ENCODE measurements at places on chromosomes 2 and 18.

DNA sequence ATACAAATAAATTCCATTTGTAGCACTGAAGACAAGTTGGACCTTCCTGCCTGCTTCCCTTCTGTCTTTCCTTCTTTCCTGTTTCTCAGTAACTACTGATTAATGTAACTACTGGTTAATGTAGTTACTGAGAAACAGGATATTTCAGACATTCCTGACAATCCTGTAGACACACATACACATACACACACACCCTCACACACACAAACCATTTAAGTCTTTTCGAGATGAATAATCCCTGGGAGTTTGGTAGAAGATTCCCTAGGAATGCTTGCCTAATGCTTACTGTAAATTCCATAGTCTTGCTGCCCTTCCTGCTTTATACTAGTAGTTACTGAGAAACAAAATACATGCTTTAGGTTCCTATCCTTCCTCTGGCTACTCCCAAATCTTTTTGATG lies 83.9 kb downstream of the PIK3C3 start:
- no peak for DNase-seq

DNA sequence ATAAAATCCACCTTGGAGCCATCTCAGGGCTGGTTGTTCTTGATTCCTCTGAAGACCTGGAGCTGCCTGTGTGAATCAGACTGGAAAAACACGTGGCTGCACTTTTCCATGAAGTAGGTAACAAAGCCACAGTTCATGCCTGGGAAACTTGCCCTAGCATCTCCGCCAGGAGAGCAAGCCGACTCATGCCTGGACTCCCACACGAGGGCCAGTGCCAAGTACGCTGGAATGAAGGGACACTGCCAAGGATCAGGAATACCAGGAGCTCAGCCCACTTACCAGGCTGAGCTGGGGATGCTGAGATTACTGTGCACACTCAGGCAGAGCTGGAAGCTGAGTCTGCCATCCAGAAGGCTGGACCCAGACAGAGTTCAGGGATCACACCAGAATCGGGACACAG lies 10.9 kb upstream of the FHL2 start:
- no peak for DNase-seq

- DNase-seq: no peak
These were observed 132.8 kb upstream of the ACVR2A start for GRCh38 chr2:147712051-147712450.

DNA sequence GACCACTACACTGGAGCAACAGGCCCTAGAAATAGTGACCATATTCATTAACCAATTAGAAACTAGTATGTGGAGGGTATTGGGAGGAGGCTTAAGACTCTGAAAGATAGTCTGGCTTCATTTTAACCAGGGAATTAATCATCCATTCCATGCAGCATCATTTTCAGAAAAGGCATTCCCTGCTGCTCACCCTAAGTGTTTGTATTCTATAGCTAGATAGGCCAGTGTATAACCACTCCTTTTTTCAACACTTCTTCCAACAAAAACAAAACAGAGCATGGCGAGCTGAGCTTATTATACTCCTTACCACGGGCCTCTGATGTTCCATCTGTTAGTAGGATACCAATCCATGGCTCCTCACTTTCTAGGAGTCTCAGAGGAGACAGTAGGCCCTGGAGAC lies 112.0 kb upstream of the PKDCC start:
- no peak for DNase-seq

- no peak for DNase-seq
These were observed 134.6 kb upstream of the ZEB2 start for GRCh38 chr2:144654523-144654922.

DNA sequence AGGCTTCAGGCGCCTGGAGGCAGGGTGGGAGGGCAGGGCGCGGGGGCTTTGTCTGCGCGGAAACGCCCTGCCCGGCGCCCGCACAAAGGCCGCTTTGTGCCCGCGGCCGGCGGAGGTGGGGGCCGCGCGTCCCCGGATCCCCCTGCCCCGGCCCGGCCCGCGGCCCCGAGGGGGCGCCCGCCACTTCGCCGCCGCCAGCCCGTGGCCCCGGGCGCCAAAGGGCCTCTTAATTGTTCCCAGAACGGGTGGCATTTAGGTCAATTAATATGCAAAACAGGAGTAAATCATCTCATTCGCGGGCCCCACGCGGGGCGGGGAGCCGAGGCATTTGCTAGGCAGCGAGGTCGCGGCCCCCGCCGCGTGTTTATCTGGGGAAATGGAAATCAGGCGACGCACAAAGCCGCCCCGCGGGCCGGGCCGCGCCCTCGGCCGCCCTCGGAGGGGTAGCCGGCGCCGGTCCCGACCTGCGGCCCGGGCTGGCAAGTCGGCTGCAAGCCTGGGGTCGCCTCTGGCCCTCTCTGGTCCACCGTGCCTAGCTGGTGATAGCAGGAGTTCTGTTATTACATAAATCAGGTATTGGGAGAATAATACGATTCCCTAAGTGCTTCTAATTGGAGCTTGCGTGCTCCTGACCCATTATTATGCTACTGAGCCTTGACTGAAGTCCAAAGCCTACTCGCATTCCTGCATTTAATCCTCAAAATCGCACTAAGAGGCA lies 148.2 kb upstream of the GLI2 start:
- DNase-seq: no peak

DNA sequence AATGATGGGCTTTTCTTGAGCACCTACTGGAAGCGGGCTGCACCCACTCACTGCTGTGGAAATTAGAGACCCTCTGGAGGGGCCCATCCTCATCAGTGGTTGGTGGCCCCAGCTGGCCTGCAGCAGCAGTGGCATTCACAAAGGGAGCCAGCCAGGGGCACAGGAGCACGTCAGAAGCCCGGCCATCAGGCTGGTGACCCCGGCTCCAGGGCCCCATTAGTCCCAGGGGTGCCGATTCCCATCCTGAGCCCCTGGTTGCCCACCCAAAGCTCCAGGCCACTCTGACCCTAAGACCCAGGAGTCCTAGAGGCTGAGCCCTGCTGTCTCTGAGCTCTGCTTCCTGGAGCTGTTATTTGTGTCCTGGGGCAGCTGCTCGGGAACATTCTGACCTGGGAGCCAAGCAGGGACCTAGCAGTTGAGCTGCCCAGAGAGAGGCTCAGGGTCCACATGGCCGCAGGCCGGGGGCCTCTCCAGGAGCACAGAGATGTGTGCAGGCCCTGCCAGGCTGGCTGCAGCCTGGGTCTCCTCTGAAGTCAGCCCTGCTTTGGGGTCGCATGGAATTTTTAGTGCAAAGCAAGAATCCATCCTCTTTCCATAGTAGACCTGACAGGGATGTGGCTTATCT lies 207.2 kb downstream of the KLHL29 start:
- no peak for DNase-seq

- no peak for DNase-seq
These were observed 223.4 kb downstream of the CCDC102B start for GRCh38 chr18:69021211-69021805.

DNA sequence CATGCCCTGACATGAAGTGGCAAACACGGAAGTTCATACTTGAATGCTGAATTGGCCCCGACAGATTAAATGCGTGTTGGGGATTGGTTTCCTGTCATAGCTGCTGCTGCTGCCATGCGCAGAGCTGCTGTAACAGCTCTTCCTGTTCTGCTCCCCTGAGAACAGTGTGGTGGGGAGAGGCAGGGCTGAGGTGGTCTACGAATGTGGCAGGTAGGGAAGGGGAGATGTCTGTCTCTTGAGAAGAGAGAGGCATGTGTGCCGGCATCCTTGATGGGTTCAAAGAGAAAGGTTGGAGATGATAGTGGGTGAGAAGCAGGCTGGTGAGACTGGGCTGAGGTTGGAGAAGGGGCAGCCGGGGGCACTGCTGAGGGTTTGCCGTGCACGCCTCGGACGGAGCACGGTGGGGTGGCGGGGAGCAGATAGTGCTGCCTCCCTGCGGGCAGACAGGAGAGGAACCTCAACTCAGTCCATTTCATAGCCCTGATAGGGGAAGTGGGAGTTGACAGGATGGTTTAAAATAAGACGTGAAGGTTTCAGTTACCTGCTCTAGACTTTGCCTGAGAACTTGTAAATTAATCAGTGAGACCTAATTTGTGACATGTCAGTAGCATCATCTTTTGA lies 46.1 kb downstream of the TMEM185B start:
- DNase-seq: peak; percentile 84

GRCh38 chr2:28678175-28678855 lies 73.3 kb upstream of the PPP1CB start:
- no peak for DNase-seq

DNA sequence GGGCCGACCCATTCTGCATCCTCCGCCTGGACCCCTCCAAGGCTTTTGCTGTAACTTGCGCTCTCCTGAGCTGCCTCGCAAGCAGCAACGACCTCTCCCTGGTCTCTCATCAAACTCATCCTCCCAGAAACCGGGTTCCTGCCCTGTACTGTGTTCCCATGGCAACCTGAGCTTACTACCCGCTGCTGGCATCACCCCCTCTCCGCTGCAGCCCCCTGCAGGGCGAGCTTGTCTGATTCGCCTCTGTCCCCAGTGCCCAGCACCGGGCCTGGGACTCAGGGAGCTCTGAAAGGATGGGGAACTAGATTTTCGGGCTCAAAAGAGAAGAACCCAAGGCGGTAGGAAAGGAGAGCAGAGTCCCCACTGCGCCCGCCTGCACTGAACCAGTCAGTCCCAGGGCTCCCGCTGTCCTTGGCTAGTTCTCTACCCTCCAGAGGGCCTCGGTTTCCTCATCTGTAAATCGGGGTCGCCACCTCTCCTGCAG lies 463 bp downstream of the HS1BP3 start:
- DNase-seq: no peak

GRCh38 chr2:236164925-236165841 lies 3.0 kb downstream of the GBX2 start:
- no peak for DNase-seq

- no peak for DNase-seq
These were observed 184.6 kb downstream of the ZFP36L2 start for GRCh38 chr2:43041661-43042360.

GRCh38 chr2:47221039-47221438 lies 65.9 kb upstream of the STPG4 start:
- no peak for DNase-seq

DNA sequence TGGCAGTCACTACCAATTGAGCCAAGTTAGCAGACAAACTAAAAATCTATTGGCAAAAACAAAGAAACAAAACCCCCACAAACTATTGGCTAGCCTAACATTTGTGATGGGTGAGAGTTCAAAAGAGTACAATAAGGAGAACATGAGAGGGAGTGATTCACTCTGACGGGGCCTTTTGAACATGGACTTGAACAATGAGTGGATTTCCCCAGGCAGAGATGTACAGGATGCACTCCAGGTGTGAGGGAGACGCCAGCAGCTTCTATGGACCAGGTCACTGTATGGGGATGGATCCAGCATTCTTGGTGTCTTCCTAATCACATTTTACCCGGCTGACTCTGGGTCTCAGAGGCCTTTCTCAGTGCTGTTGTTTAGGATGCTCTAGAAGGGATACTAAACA lies 167.5 kb upstream of the SMAD2 start:
- DNase-seq: no peak
